ENCODE measurements at places on chromosomes 5 and 9.

- H3K27ac ChIP-seq, result no peak overlapping the region
- H3K4me1 ChIP-seq, result peaks cover 12% of the 10 kb centered on the region
- H3K27me3 ChIP-seq, result no peaks in the 10 kb centered on the region
- no peaks in the 10 kb centered on the region for H3K36me3 ChIP-seq
Measured at GRCh38 chr9:130414081-130414731, 30.6 kb upstream of the ASS1 start.

- H3K27me3 ChIP-seq, result no peaks in the 10 kb centered on the region
- no peak overlapping the region for H3K27ac ChIP-seq
- no peak overlapping the region for H3K4me3 ChIP-seq
- H3K36me3 ChIP-seq, result peaks cover 39% of the 10 kb centered on the region
- DNase-seq, result no peak
- peaks cover 7% of the 10 kb centered on the region for H3K4me1 ChIP-seq
Measured at GRCh38 chr5:95892784-95893354, 68.8 kb downstream of the ELL2 start.

DNA sequence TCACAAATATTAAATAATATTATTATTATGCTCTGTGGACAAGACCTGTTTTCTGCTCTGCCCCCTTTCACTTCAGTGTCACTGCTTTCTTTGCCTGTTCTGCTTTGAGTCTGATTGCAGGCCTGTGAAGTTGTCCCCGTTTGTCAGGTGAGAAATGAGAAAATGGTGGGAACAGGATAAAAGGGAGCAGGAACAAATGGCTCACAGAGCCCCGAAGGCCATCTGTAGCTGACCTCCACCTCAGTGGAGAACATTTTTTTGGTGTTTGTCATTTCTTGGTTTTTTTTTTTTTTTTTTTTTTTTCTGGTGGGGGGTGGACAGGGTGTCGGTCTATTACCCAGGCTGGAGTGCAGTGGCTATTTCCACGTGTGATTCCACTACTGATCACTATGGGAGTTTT, 13.2 kb upstream of the S100Z start:
- H3K4me3 ChIP-seq, result no peak overlapping the region
- H3K4me1 ChIP-seq, result no peaks in the 10 kb centered on the region
- no peak for DNase-seq
- H3K27me3 ChIP-seq, result no peaks in the 10 kb centered on the region
- H3K36me3 ChIP-seq, result no peaks in the 10 kb centered on the region

DNA sequence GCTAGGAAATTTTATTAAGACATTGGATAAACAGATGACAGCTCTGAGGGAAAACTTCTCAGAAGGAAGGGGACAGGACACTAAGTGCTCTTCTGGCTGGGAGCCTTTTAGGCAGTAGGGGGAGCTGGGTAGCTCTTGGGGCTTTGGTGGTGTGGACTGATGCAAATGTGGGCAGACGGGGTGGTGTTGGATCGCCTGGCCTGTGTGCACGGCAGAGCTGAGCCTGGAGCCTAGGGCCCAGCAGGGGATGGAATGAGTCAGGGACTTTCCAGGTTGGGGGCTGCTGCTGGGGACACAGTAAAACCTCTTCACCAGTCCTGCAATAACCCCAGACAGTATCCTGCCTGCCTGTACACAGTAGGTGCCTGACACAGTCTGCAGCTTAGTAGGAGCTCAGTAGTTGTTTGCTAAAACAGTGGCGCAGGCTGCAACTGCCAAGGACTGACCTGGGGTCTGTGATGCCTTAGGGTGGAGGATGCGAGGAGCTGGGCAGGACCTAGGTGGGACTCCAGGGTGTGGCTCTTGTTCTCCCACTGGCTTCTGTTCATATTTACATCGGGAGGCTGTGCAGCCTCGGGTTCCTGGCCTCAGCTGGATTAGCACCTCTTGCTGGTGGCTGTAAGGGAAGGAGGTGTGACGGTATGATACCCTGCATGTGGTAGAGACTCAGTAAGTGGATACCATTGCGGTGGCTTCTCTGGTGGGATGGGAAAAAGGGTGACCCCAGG, 83.8 kb downstream of the DAB2IP start:
- no peaks in the 10 kb centered on the region for H3K27me3 ChIP-seq
- DNase-seq, result no peak
- peak overlapping the region; percentile 53 for H3K4me3 ChIP-seq

DNA sequence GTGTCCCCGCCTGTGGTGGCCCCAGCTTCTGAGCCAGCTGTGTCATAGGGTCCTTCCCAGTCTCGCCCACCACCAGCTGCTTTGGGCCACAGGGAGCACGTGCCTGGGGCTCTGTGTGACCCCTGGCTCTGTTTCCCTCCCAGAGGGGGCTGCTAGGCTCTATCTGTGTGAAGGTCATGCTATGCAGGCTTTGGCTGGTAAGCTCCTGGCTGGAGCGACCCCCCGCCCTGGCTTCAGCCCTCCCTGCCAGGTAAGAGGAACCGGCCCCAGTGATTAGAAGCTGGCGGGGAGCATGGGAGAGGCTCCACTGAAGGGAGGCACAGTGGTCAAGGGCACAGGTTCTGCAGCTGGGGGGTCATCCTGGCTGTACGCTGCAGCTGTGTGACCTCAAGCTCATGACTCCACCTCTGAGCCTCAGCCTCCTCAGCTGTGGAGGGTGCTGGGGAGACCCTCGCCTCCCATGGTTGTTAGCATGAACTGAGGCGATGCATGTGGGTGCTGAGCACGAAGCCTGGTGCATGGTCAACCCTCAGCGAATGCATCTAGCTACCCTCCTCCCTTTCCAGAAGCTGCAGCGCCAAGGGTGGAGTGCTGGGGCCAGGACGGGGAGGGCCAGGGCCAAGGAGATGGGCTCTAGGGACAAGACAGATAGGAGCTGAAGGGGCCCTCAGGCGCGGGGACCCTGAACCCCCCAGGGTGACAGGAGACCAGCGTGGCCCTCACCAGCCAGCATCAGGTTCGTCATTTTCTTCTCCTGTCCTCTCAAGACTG, 163.8 kb upstream of the MVB12B start:
- no peaks in the 10 kb centered on the region for H3K36me3 ChIP-seq
- no peak for DNase-seq
- H3K4me1 ChIP-seq, result no peaks in the 10 kb centered on the region
- no peak overlapping the region for H3K27ac ChIP-seq
- H3K27me3 ChIP-seq, result no peaks in the 10 kb centered on the region

DNA sequence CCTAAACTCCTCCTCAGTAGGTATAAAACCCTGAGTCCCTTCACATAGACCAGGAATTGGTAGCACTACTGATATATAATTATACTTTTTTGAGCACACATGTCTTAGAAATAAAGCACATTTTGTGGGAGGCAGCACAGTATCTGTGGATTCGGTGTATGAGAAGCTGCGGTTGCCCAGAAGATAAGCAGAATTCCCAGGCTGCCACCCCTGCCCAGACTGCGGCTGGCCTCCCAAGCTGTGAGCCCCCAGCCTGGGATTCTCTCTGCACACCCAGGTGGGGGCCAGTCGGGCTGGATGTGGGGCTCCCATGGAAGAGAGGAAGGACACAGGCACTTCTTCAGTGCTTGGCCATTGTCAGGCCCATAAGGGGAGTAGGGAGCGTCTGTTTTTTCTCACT, 25.6 kb upstream of the ANGPTL2 start:
- peaks cover 6% of the 10 kb centered on the region for H3K4me1 ChIP-seq
- H3K27ac ChIP-seq, result no peak overlapping the region
- H3K4me3 ChIP-seq, result no peak overlapping the region
- H3K27me3 ChIP-seq, result no peaks in the 10 kb centered on the region
- H3K36me3 ChIP-seq, result no peaks in the 10 kb centered on the region

DNA sequence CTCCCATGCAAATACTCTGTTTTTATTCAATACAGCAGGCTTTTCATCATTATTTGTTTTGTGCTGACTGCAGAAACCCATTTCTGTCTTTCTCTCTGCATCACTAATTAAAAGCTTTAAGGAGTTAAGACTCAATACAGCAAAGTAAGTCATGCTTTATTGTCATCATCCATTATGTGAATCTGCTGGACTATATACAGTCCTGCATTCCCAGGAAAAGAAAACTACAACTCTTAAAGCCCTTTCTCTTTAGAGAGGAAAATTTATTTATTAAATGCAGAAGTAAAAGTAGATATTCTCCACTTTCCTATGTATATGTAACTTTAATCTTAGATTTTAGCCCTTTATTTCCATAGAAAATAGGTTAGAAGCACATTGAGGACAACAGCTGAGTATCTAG, 706.6 kb upstream of the RGMB start:
- no peaks in the 10 kb centered on the region for H3K4me1 ChIP-seq
- H3K27ac ChIP-seq, result no peak overlapping the region
- no peak for DNase-seq

DNA sequence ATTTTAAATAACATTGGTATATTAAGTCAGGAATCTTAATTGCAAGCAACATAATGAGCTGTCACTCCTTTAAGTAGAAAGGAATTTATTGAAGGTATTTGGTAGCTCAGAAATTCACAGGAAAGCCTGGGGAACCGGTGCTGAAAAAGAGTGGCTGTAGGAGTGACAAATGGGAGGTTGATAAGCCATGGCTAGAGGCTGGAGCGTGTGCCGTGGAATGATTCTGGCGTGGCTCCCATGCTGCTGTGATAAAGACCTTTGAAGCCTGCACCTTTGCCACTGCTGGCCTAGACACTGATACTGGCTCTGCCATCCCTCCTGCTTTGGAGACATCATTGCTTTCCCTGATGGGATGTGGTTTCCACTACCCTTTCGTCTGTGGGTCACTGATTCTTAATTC, 65.7 kb upstream of the ATG10 start:
- no peaks in the 10 kb centered on the region for H3K27me3 ChIP-seq
- no peak for DNase-seq
- no peaks in the 10 kb centered on the region for H3K4me1 ChIP-seq

GRCh38 chr5:139670369-139671095, 22.4 kb downstream of the CXXC5 start:
- peak overlapping the region; percentile 95 for H3K27ac ChIP-seq
- H3K27me3 ChIP-seq, result no peaks in the 10 kb centered on the region
- H3K4me3 ChIP-seq, result no peak overlapping the region
- no peaks in the 10 kb centered on the region for H3K36me3 ChIP-seq
- H3K4me1 ChIP-seq, result peaks cover 98% of the 10 kb centered on the region

GRCh38 chr5:59542851-59543820, 350.4 kb downstream of the PDE4D start:
- DNase-seq, result no peak
- peak overlapping the region; percentile 11 for H3K27ac ChIP-seq
- no peak overlapping the region for H3K4me3 ChIP-seq
- no peaks in the 10 kb centered on the region for H3K36me3 ChIP-seq

DNA sequence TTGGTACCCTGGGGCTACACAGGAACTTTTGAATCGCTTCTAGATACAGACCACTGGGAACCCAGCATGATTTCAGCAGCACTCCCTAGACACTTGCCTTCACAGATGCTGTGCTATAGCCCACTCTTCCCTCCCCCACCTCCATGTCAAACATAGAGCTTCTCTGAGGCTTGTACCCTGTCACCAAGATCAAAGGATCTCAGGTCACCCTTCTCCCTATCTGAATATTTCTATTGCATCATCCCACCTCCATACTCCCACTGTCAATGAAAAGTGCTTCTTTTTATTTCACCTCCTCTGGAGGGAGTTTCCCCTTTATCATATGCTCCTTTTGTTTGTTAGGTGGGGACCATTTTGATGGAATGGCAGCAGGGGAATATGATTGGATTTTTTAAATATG, 29.2 kb upstream of the PHF24 start:
- H3K4me1 ChIP-seq, result no peaks in the 10 kb centered on the region
- no peak for DNase-seq
- peaks cover 11% of the 10 kb centered on the region for H3K27me3 ChIP-seq
- no peak overlapping the region for H3K27ac ChIP-seq
- no peak overlapping the region for H3K4me3 ChIP-seq
- no peaks in the 10 kb centered on the region for H3K36me3 ChIP-seq

GRCh38 chr5:115343855-115344254, 47.4 kb upstream of the CCDC112 start:
- H3K4me1 ChIP-seq, result no peaks in the 10 kb centered on the region
- no peak overlapping the region for H3K27ac ChIP-seq
- H3K36me3 ChIP-seq, result no peaks in the 10 kb centered on the region
- no peaks in the 10 kb centered on the region for H3K27me3 ChIP-seq

DNA sequence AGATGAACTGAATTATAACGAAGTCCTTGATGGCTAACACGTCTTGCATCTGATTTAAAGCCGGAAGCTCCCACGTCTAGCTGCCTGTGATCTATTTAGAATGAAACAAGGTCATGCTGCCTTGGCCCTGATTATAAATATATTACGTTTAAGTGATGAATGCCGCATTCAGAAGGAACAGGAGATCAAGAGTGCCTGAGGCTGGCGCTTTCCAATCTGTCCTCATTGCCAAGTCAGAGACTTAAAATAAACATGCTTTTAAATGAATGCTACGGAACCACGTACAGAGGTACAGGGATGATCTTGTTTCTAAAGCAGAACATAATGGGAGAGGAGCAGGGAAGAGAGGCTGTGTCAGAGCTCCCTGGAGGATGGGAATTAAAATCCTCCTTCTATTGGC, 292.8 kb downstream of the TLE1 start:
- H3K36me3 ChIP-seq, result no peaks in the 10 kb centered on the region
- no peaks in the 10 kb centered on the region for H3K27me3 ChIP-seq
- H3K4me1 ChIP-seq, result peaks cover 42% of the 10 kb centered on the region
- H3K4me3 ChIP-seq, result no peak overlapping the region
- DNase-seq, result no peak

DNA sequence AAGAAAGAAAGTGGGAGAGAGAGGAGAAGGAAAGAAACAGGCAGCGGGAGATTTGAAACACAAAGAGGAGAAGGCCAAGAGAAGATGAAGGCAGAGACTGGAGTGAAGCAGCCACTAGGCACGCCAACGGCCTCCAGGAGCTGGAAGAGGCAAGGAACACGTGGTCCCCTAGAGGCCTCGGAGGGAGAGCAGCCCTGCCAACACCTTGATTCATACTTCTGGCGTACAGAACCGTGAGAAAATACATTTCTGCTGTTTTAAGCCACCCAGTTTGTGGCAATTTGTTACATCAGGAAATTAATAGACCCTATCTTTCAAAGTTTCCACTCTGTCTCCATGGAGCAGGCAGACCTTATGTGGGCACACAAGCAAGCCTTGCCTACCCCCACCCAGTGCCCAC, 133.4 kb downstream of the ACTL7B start:
- H3K36me3 ChIP-seq, result no peaks in the 10 kb centered on the region
- no peak overlapping the region for H3K4me3 ChIP-seq

DNA sequence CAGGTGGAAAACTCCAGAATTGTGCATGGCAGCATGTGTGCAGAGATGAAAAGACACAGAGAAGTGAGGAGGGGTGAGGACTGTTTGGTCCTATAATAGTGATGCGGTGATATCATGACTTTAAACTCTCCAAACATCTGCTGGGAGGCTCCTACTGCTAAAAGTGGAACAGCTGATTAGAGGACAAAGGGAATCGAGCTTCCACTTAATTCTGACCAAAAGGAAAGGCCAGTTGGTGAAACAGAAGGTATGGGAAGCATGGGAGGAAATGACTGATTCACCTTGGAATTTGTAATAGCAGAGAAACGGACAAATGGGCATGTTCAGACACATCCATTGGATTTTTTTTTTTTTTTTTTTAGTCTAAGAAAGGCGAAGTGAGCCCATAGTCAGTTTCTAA, 67.5 kb upstream of the MAMDC2 start:
- no peaks in the 10 kb centered on the region for H3K36me3 ChIP-seq
- no peak overlapping the region for H3K27ac ChIP-seq
- no peak for DNase-seq
- no peak overlapping the region for H3K4me3 ChIP-seq
- no peaks in the 10 kb centered on the region for H3K27me3 ChIP-seq
- H3K4me1 ChIP-seq, result no peaks in the 10 kb centered on the region

GRCh38 chr5:144017631-144018030, 152.8 kb downstream of the YIPF5 start:
- H3K4me3 ChIP-seq, result no peak overlapping the region
- H3K4me1 ChIP-seq, result no peaks in the 10 kb centered on the region
- H3K27me3 ChIP-seq, result no peaks in the 10 kb centered on the region
- DNase-seq, result no peak
- H3K36me3 ChIP-seq, result no peaks in the 10 kb centered on the region

GRCh38 chr9:133477992-133478850, 678 bp downstream of the SLC2A6 start:
- H3K27me3 ChIP-seq, result no peaks in the 10 kb centered on the region
- peaks cover 4% of the 10 kb centered on the region for H3K36me3 ChIP-seq
- peak overlapping the region; percentile 75 for H3K27ac ChIP-seq
- peak overlapping the region; percentile 64 for H3K4me3 ChIP-seq

Measured in esophagus muscularis mucosa (tissue), 4 donors.